ENCODE measurements at places on chromosomes 11 and 22.

GRCh38 chr22:21592422-21592821, 24.9 kb downstream of the UBE2L3 start:
- DNase-seq: no peak

DNA sequence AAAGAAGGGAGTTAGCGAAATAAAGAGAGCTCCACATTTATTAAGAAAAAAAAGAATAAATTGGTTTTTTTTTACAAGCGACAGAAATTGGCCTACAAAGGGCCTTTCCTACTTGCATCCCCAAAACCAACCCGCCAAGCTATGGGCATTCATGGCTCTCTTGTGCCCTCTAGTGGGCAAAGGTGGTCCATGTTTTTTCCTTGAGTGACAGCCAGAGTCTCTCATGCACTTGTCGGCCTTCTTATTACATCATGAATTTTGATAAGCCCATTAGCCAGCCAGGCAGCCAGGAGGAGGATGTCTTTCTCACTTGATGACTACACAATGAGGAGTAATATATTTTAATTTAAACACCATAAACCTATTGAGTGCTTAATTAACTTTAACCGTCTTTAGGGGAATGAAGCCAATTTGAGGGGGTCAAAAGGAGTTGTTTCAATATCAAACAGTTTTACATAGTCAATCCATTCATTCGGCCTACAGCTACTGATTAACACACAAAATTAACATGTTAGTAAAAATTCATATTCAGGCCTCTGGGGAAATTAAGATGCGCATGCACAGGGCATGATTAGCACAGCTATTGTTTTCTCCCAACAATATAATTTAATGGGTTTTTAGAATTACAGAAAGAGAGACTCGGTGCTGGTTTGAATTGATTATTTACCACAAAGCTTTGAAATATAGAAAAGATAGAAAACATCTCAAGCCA, 85.5 kb downstream of the RCN1 start:
- peak; percentile 74 for DNase-seq

GRCh38 chr11:100574894-100575769, 112.0 kb upstream of the ARHGAP42 start:
- peak; percentile 58 for DNase-seq

GRCh38 chr11:82465481-82465880, 268.2 kb downstream of the FAM181B start:
- peak; percentile 1 for DNase-seq

DNA sequence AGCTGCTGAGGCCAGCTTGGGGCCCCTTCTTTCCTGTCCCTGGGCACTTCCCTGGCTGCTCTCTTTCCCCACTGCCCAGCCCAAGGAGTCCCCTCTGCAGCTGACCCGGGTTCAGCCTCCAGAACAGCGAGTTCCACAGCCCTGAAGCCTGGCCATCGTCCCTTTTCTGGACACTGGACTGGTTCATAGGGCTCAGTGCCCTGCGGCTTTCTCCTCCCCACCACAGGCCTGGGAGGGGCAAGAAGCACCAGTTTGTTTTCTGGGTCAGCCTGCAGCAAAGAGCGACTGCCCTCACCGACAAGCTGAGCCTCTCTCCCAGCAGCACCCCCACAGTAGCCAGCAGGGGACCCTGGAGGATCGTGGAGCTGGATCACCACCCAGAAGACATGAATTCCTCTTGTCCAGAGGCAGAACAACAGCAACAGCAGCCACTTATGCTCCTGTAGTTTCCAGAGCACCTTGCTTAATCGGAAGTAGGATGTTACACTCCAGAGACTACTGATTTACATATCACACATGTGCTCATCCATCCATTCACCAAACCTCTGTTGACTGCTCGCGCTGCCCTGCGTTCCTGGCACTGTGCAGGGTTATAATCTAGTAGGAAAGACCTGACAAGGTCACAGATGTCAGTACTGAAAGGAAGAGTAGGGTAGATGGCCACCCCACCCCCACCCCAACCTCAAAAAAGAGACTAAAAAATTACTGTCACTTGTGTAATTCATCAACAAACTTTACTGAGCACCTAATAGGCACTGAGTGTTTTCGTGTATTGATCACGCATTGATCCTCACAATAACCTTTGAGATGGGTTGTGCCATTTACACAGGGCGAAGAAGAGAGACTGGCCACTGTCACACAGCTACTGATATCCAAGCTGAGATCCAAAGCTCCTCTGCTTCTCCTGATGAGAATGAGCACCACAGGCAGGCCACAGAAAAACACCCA, 13.0 kb upstream of the CXCR5 start:
- DNase-seq: peak; percentile 92

GRCh38 chr11:106384429-106384828, 307.0 kb downstream of the AASDHPPT start:
- DNase-seq: no peak

- no peak for DNase-seq
These were observed 12.8 kb downstream of the MRPL17 start for GRCh38 chr11:6670202-6670830.

GRCh38 chr11:45331839-45332238, 45.7 kb upstream of the SYT13 start:
- DNase-seq: no peak

DNA sequence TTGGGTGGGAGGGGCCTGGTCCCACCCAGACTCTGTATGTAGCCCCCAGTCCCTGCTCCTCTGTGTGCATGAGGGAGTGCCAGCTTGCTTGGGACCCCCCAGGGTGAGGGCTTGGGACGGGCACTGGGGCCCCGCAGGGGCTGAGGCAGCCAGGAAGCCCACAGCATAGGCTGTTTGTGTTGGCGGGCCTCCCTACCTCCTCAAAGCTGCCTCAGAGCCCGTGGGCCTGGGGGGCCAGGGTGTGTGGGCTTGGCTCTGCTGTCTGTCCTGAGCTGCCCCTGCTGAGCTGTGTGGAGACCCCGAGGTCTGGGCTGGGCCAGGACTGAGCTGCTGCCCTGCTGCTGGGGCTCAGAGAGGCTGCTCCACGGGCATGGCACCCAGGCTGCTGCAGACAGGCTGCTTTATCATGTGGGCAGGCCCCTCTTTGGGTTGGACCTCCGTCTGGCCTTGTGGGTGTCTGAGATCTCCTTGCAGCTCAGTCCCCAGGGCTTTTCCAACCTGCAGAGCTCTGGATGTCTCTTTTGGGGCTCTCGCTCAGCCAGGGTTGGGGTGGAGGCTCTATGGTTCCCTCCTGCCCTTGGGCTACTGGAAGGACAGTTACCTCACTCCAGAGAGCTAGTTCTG, 3.3 kb downstream of the TSPAN4 start:
- DNase-seq: no peak

DNA sequence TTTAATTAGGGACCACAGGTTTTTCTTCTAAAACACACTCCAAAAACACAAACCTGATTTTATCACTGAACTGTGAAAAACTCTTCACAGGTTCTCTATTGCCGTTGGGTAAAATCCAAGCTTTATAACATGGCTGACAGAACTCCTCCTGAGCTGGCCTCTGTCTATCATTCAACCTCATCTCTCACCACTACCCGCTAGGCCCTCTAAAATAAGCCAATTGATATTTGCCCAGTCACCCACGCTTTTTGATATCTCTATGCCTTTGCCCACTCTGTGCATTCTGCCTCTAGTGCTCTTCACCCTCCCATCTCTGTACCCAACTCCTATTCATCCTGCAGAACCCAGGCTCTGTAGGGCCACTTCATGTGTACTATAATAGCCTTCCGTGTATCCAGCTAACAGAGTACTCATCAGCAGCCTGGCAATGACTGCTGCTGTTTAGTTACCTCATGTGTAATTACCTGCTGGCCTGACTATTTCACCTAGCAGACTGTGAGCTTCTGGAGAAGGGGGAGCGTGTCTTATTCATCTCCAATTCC, 1.1 kb upstream of the CNGA4 start:
- no peak for DNase-seq

- DNase-seq: no peak
These were observed 27.5 kb downstream of the ADAMTS8 start for GRCh38 chr11:130400781-130401483.

GRCh38 chr11:29780756-29781155, 236.1 kb downstream of the KCNA4 start:
- DNase-seq: no peak

- DNase-seq: peak; percentile 32
These were observed 13.4 kb downstream of the PACSIN2 start for GRCh38 chr22:43001271-43002201.

GRCh38 chr11:60809249-60809648, 24.1 kb downstream of the MS4A10 start:
- DNase-seq: no peak

DNA sequence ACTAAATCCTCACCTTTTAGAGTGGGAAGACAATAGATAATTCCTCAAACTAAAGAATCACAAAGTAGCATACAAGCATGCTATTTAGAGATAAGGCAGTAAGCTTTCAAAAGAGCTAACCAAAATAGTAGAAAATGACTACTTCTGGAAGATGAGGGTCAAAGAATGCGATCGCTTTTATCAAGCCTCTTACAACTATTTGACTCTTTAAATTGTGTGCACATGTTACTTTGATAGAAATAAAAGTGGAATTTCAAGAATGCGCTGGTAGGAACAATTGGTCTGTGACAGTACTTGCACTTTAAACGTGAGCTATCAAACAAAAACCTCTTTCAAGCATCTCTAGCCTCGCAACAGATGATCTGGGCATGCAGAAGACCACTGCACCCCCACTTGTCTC, 97.3 kb downstream of the COMMD9 start:
- peak; percentile 19 for DNase-seq

- DNase-seq: no peak
These were observed 28.1 kb downstream of the FGF4 start for GRCh38 chr11:69746752-69747742.

DNA sequence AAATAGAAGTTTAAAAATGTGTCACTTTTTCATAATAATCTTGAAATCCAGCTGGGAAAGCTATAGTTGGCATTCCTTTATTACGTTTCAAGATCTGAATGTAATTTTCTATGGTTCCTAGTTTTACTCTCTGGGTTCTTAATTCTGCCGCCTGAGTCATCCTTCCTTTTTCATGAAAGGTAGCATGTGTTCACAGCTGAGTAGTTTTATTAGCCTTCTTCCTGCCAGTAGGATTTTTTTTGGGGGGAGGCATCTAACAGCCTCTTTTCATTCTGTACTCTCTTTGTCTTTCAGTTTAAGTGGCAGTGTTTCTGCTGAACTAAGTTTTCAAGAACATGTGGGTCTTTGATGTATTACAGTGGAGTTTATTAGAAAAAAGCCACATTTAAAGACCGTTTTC, 36.5 kb downstream of the OR2AG2 start:
- DNase-seq: peak; percentile 82

DNA sequence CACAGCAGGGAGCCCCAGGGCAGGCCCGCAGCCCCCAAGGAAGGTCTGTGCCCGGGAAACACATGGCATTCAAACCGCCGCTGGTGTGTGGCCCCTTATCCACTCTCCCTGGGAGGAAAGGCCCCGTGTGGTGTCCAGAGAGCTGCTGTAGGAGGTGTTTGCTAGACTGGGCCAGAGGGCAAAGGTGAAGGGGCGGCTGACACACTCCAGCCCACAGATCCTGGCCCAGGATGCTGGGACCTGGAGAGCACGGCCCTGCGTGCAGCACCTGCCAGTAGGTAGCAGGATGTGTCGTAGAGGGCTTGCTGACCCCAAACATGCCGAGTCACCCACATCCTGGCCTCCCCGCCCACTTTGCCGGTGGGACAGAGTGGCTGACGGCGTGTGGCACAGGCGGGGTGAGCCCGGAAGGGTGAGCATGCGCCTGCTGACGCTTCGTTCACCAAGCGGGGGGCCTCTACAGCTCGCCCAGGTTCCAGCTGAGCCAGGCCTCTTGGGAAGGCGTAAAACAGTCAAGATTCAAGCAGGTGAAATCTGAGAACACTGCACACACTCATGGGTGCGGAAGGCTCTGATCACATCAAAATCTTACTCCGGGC, 11.0 kb downstream of the OSBPL5 start:
- DNase-seq: no peak

DNA sequence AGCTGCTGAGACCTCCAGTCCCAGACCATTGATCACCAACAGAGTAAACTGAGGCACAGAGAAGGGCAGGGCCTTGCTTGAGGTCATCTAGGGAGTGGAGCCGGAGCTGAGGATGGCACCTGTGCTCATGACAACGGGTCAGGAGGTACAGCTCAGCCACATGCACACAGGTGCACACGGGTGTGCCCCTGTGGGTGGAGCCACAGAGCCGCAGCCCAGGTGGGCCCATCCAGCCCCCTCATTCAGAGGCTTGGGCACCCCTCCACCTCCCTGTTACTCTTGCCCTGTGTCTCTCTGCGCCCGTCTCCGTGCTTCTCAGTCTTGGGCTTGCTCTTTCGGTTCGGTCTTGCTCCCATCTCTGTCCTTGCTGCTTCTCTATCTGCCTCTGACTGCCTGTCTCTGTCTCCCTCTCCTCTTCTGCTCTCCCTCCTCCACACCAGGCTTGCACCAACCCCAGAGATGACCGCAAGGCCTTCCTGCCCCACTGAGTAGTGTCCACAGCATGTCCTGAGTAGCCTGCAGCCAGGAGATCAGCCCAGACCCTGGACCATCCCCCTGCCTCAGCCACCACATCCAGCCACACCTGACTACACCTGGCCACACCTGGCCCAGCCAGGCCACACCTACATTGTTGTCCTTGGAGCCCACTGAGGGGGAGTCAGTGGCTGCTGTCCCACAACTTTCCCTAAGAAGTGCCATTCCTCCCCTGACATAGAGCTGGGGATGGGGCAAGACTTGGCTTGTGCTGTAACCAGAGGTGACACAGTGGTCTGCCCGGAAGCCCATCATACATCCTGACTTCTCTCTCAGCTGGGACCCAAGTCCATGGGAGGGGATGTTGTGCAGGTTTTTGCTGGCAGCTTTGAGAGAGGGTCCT, 39.3 kb upstream of the CRYBB3 start:
- no peak for DNase-seq

GRCh38 chr22:44019846-44020245, 4.3 kb upstream of the PARVB start:
- no peak for DNase-seq

All from renal cortical epithelial cell (primary cell).